ENCODE measurements at places on chromosomes 2 and 18.

DNA sequence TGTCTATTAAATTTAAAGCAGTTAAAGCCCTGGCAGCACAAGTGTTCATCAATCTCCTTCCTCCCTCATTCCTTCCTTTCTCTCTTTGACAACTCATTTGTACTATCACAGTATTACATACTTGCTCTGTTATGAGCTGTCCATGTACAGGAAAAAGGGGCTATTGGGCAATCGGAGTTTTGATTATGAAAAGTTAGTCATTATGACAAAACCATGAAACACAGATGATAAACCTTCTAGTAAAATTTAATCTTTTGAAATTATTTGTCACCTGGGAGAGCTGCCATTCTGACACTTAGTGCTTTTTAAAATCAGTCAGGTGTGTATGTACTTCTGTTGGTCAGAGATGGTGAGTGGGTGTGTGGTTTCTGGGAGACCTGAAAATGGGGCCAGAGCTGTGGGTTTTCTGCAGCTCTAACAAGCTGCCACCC, 39.4 kb downstream of the MAP4K4 start:
- no peak for DNase-seq

DNA sequence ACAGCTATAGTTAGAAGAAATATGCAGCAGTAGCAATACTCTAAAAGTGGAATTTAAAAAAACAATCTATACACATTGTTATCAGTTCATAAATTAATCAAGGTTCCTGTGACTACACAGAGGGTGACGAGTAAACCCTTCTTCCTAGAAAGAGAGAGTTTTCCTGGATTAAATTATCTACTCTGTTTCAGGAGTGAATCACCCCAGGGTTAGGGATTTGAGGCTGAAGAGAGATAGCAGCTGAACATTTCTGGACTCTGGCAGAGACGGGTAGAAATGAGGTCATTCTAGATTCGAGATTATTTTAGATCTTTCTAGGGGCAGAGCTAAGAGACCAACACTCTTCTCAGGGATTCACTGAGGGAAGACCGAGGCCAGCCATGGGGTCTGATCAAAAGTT, 38.8 kb upstream of the PMAIP1 start:
- no peak for DNase-seq

DNA sequence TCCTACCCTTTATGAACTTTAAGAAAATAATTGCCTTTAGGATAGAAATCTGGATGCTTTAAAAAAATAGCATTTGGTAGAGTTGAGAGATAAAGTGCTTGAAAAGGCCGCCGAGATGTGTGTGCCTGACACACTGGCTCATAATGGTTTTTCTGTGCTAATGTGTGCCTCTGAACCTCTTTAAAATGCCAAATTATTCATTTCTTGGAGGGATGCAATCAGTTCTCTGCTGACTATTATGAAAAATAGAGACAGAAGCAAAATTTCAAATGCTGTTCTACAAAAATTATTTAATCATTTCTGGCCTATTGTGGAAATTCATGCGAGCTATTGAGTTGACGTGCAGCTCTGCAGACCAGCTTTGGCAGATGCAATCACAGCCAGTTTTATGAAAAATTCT, 18.0 kb upstream of the MBP start:
- no peak for DNase-seq

- peak; percentile 33 for DNase-seq
Observed at GRCh38 chr2:118032169-118033013, 18.5 kb upstream of the CCDC93 start.

DNA sequence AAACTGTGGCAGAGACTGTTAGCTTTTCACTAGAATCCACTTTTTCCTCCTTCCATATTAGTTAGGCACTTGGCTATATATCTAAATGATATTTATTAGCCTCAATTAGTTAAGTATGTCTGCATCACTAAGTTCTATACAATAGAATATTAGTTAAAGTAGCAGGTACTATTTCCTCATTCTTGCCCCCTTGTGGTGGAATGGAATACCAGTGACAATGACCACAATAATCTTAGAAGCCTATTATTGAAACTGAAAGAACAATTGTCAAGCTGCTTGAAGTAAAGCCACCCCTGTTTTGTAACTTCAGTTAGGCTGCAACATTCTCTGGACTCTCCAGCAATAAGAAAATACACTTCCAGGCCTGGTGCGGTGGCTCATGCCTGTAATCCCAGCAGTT, 476.3 kb upstream of the VWC2L start:
- DNase-seq = no peak

All from NCI-H1105 treated with DMSO at 0.1 percent for 48 hours (cell line).